ENCODE measurements at places on chromosomes 12 and 14. TPM values are rescaled to one million over a fixed set of nuclear protein-coding genes. Genes with fewer than 3 reads are reported as not detected.

Gene CIROP
- total RNA-seq, result not detected

Gene KCNA1
- total RNA-seq, result not detected

Gene FAM222A
- 1.4 TPM for total RNA-seq

Gene KITLG
- 0.16 TPM for total RNA-seq

Gene ANO2
- total RNA-seq, result not detected

Gene PLA2G1B
- not detected for total RNA-seq

Gene PDE3A
- total RNA-seq, result not detected

Gene TSPAN9
- not detected for total RNA-seq

Gene IL22
- not detected for total RNA-seq

Gene JPH4
- total RNA-seq, result not detected

Gene DIO2
- total RNA-seq, result not detected

Gene SPIC
- not detected for total RNA-seq

Gene G2E3
- total RNA-seq, result 38.5 TPM

Gene BICDL1
- total RNA-seq, result 42.4 TPM

Gene PPM1H
- 0.11 TPM for total RNA-seq

Gene PPFIA2
- not detected for total RNA-seq

Gene ACOT6
- total RNA-seq, result not detected

Gene REP15
- total RNA-seq, result 0.30 TPM

Gene CLEC2A
- not detected for total RNA-seq

Gene GSG1
- total RNA-seq, result not detected

Gene KLRC1
- total RNA-seq, result not detected

Gene NFE2
- total RNA-seq, result not detected

Gene TAS2R7
- not detected for total RNA-seq

Gene RTN1
- not detected for total RNA-seq

Gene ADCY6
- 0.07 TPM for total RNA-seq

Gene RHEBL1
- 6.5 TPM for total RNA-seq

Gene SCNN1A
- total RNA-seq, result 0.32 TPM

Gene GEMIN2
- 20.0 TPM for total RNA-seq

Gene LGALS3
- 49.2 TPM for total RNA-seq
